ENCODE measurements at places on chromosomes 1 and 21.
A peak's percentile ranks its signal among the peaks of the same experiment; 100 is the strongest.

GRCh38 chr1:178189814-178190213, 95.9 kb downstream of the RASAL2 start:
- DNase-seq, result no peak

- DNase-seq, result no peak
Measured at GRCh38 chr1:34697818-34698217, 57.0 kb upstream of the GJB5 start.

DNA sequence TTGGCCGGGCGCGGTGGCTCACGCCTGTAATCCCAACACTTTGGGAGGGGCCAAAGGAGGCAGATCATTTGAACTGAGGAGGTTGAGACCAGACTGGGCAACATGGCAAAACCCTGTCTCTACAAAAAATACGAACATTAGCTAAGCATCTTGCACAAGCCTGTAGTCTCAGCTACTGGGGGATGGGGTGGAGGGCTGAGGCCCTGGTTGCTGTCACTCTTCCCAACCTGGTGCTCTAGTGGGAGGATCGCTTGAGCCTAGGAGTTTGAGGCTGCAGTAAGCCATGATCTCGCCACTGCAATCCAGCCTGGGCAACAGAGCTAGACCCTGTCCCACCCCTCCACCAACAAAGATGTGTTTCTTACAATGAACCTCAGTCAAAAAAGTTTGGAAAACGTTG, 2.8 kb downstream of the PHGDH start:
- DNase-seq, result no peak

DNA sequence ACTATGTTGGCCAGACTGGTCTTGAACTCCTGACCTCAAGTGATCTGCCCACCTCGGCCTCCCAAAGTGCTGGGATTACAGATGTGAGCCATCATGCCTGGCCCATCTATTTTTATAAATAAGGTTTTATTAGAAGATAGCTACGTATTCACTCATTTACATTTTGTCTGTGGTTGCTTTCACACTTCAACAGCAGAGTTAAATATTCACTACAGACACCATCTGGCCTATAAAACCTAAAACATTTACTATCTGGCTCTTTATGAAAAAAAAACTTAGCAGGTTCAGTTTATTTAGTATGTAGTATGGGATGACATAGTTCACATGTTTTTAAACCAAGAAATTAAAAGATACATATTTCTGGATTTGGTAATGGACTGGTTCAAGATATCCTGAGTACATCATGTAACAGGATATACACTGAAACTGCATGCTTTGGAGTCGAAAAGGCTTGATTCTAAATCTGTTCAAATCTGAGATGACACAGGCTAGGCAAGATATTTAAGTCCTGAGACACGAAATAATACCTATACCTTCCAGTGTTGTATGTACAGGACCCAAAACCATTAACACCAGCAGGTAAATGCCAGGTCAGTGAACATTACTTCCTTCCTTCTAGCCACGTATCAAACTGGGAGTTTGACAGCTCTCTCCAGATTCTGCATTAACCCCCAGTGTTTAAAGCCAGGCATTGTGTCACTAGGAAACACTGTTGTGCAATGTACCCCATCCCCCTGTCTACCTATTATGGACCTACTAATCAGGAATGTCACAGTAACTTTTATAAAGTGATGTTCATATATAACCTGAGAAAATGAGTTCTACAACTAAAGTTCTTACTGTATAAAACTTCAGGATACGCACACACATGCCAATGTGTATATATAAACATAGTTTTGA, 54.3 kb upstream of the SDC3 start:
- DNase-seq, result no peak

DNA sequence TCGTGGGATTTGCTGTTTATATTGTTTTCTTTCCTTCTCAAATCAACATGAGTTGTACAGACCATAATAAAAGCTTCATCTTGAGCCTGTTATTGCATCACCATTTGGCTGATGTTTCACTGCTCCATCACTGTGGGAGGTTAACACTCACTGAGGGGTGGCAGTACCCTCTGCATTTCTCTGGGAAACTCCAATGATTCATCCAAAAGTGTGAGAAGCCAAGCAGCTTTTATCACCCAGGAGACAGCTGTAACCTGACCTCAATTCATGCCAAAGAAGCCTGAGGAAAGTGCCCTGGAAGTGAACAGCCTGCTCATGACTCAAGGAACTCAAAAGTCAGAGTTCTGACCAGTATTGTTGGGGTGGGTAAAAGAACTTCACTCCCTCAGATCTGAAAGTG, 84.1 kb downstream of the GPR88 start:
- DNase-seq, result no peak

DNA sequence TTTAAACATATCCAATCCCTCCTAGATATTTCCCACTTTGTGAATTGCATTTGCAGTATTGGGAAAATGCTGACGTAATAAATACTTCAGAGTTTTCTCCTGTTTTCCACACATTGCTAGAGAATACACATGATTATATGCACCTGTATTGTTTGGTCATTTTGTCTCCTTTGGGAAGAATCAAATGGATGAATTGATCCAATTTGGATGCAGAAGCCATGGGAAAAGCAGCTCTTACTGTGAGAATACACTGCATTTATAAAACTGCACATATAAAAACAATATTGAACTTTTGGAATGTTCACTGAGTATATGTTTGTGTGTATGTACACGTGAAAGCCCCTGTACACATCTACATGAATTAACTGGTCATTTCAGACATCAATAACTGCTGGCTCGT, 306.6 kb upstream of the LYPLAL1 start:
- DNase-seq, result no peak

GRCh38 chr1:199593475-199593874, 434.0 kb upstream of the NR5A2 start:
- no peak for DNase-seq

GRCh38 chr1:93805027-93805610, 73.9 kb downstream of the DNTTIP2 start:
- DNase-seq, result no peak

- peak; percentile 42 for DNase-seq
Measured at GRCh38 chr1:25711555-25712298, 88.3 kb upstream of the SELENON start.

DNA sequence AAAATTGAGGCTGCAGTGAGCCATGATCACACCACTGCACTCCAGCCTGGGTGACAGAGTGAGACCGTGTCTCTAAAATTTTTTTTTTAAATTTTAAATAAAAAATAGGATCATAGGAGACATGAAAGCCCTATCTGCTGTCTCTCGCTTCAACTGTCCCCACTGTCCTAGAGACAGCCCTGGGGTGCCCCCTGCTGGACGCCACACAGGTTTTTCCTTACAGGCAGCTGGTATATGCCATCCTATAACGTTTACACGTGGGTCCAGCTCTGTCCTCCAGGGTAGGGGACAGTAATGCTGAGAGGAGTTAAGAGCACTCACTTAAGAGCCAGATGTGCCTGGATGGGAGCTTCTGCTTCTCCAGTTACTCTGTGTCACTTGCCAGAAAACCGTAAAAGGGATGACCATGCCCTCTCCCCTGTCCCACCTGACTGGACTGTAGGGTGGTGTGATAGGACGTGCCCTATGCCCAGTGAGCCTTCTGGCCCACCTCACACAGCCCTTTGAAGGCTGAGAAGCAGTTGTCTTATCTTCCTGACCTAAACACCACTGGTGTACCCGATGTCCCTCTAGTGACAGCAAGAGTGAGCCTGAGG, 8.5 kb downstream of the FBXO2 start:
- peak; percentile 80 for DNase-seq

- DNase-seq, result no peak
Measured at GRCh38 chr1:234891427-234891826, 237.2 kb downstream of the TOMM20 start.

DNA sequence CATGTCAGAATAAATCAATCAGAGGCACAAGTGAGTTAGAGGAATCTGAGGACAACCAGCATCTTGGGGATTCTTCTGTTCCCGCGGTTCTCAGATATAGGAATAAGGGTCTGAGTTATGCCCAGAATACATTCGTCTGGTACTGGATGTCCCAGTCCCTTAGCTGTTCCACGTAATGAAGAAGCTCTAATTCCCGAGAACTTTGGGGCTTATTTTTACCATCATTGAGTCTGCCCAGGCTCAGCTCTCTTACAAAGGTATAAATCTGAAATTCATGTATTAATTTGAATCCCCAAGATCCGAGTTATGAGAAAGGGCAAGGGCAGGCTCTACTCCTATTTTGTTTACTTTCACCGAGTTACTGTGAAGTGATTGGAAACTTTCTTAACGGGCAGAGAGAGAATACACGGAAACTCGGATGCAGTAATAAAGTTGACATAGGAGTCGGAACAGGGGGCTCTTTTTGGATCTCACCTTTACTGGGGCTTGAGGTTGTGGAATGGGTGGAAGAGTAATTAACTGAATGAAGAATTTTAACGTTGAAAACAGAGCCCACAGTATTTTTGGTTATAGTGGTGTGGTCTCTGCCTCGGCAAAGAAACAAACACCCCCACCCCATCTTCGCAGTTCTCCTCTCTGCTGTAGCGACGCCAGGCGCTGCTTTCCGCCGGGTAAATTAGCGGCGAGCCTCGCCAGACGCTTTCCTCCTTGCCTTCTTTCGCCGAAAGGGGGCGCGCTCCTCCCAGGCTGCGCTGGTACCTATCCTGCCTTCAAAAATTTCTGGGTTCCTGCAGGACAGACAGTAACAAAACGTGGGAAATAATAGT, 7.1 kb downstream of the PRRX1 start:
- peak; percentile 48 for DNase-seq

GRCh38 chr1:221689138-221689537, 52.8 kb downstream of the DUSP10 start:
- no peak for DNase-seq

- DNase-seq, result no peak
Measured at GRCh38 chr1:213186168-213186567, 135.1 kb downstream of the RPS6KC1 start.

All from left ventricle myocardium inferior (tissue), 1 donor.